ENCODE measurements at places on chromosomes 3 and 15. TPM values are rescaled to one million over a fixed set of nuclear protein-coding genes. Genes with fewer than 3 reads are reported as not detected.

GRCh38 chr15:81432179-81432578, 58.2 kb upstream of the TMC3 start:
- no peak for DNase-seq

DNA sequence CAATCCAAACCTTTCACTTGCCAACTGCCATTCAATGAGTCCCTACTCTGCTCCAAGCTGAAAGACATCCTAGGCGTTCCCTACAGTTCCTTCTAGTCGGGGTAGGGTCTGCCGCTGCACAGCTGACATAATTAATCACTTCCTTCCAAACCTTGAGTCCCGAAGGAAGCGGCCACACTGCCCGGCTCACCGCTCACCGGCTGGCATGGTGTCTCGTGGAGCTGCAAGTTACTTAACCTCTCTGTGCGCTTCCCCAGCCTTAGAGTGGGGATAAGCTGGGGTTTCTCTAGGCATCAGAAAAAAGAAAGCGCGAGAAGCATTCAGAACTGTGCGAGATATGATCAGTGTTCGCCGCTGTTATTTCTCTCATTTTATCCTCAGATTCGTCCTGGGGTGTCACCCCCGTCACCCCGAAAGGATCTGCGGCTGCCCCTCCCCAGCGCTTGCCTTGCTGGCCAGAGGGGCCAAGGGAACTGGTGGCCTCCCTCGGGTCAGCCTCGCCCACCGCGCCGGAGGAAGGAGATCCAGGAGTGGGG, 748 bp downstream of the MRPS25 start:
- no peak for DNase-seq

FBXL2 gene
- total RNA-seq, result not detected

OIP5 gene
- total RNA-seq, result 13.1 TPM

Measured in activated naive CD4-positive, alpha-beta T cell treated with anti-CD3 and anti-CD28 coated beads, Interleukin-2, amount 50 U/mL, for 72 hours (primary cell).